ENCODE measurements at places on chromosomes 7 and 10.
A peak's percentile ranks its signal among the peaks of the same experiment; 100 is the strongest.

GRCh38 chr7:1368682-1369571 is 90.3 kb downstream of the MICALL2 start:
- DNase-seq, result no peak

- no peak for DNase-seq
Observed at GRCh38 chr7:44650772-44651171, 44.3 kb downstream of the OGDH start.

DNA sequence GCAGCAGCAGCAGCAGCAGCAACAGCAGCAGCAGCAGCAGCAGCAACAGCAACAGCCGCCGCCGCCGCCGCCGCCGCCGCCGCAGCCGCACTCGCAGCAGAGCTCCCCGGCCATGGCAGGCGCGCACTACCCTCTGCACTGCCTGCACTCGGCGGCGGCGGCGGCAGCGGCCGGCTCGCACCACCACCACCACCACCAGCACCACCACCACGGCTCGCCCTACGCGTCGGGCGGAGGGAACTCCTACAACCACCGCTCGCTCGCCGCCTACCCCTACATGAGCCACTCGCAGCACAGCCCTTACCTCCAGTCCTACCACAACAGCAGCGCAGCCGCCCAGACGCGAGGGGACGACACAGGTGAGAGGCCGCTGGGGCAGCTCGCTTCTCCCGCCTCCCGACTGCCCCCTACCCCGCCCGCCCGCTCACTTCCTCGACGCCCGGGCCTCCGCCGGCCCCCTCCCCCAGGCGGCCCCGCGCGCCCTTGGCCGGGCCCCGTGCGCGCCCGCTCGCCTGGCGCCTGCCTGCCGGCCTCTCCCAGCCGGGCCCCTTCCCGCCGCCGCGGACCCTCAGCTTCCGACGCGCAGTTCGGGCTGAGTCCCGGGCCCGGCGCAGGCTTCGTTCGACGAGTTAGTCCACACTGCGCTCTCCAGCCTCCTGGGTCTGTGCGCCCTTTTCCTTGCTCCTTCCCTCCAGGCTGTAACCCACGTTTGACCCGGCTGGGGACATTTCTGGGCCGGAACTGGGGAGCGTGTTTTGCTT is 882 bp downstream of the DLX6 start:
- no peak for DNase-seq

GRCh38 chr10:110529596-110530011 is 31.9 kb downstream of the DUSP5 start:
- no peak for DNase-seq

- no peak for DNase-seq
Observed at GRCh38 chr10:117175901-117176534, 21.3 kb upstream of the KCNK18 start.

GRCh38 chr7:81845744-81846241 is 75.9 kb upstream of the HGF start:
- no peak for DNase-seq

GRCh38 chr10:61903221-61903927 is 1.9 kb downstream of the ARID5B start:
- DNase-seq, result peak; percentile 44

GRCh38 chr10:13113544-13113943 is 13.6 kb downstream of the OPTN start:
- DNase-seq, result no peak

DNA sequence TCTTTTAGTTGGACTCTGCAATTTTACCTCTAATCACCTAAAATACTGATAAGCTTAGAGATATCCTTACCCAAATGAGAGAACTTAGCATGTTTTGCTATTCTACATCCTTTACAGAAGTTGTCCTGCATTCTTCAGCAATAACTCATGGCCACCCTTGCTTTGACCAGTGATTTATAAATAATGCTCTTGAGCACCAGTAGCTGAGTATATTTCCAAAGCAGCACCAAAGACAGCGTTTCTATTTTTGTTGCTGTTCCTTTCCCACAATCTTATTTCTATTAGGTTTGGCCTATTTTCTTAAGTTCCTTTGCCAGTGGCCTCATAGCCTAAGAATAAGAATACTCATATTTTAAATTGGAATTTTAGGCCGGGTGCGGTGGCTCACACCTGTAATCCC is 15.0 kb downstream of the ARPC1A start:
- DNase-seq, result no peak

- no peak for DNase-seq
Observed at GRCh38 chr7:107232568-107233090, 63.8 kb downstream of the HBP1 start.

- no peak for DNase-seq
Observed at GRCh38 chr7:112492186-112492585, 11.4 kb downstream of the LSMEM1 start.

DNA sequence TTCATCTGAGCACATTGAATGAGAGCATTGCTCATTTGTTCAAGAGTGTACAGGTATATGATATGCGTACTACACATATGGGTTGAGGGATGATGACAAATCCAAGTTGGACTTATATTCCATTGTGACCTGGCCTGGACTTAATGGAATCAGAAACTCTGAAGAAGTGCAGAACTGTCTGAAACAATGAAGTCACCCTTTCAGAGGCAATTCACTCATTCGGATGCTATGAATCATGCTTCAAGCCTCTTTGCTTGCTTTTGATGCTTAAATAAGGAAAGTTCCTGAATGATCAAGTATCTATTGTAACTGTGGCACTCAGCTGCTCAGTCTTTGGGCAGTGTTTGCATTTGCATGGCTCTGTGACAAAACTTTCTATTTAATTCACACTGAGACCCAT is 93.4 kb downstream of the ZNF365 start:
- DNase-seq, result no peak

DNA sequence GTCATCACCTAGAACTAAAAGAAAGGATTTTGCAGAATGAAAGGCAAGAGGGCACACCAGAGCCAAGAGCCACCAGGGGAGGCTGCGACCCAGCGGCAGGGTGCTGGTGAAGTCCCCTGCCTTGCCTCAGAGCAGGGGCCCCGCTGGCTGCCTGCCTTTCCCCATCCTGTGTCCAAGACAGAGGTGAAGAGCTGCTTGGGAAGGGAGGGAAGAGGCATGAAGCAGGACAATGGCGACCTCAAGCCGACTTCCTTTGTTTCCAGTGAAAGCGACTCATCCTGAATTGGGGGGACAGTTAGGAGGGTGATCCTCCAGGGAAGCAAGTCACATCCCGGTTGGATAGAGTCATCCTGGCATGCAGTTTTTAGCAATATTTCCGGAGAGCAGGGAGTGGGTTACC is 255.5 kb upstream of the YAE1 start:
- DNase-seq, result no peak

DNA sequence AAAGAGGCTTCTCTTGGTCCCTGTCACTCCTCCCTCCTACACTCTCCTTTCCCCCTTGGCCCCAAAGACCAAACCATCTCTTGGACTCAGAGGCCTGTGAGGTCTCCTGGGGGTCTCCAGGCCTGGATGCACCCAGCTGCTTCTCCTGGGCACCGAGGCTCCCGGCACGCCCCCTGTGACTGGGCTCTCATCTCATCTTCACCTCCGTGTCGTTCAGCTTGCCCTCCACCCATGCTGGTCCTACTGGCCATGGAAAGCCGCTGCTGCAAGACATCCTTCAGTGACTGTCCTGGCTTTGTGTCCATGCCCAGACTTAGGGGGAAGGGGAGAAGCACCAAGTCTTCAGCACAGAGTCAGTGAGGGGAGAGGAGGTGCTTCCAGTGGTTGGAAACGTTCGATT is 141.4 kb upstream of the RET start:
- no peak for DNase-seq

DNA sequence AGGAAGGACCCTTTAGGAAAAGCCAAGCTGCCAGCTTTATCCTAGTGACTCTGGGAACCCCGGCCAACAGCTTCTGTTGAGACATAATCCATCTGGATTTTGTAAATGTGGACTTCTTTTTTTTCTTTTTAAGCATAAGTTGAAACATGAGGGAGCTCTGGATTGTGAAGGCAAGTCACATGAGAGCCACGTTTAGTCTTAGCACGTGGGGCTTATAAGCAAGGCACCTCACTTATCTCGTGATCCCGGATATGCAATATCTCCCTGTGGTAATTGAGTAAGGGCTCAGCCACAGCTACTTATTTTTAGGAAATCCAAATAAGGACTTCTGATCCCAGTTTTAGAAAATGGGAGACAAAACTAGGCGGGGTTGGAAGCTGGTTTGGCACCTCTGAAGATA is 111.2 kb upstream of the PTN start:
- no peak for DNase-seq

DNA sequence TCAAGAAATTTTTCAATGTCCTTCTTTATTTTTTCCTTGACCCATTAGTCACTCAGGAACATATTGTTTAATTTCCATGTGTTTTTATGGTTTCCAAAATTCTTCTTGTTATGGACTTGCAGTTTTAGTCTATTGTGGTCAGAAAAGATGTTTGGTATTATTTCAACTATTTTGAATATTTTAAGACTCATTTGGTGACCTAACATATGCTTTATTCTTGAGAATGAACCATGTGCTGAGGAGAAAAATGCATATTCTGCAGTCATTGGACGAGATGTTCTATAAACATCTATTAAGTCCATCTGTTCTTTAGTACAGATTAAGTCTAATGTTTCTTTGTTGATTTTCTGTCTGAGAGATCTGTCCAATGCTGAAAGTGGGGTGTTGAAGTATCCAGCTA is 42.3 kb upstream of the MDFIC start:
- no peak for DNase-seq

GRCh38 chr7:126780993-126781392 is 471.7 kb downstream of the GRM8 start:
- DNase-seq, result no peak

DNA sequence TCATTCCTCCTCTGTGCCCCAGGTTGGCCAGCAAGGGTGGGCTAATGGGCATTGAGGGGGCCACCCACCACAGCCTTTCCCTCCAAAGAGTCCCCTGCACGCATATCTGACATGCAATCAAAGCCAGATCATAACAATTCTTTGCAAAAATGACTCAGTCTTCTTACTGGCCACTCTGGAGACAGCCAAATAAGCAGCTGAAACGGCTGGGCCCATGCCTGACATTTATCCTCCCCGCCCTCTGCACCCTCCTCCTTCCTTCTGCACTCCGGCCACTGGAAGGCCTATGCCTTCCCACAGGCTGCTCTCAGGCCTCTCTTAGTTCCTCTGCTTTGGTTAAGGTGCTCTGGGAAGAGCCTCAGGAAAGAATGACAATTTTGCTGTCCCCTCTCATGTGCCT is 29.2 kb upstream of the NPFFR1 start:
- no peak for DNase-seq

- DNase-seq, result no peak
Observed at GRCh38 chr10:91046869-91047268, 126.0 kb upstream of the ANKRD1 start.

DNA sequence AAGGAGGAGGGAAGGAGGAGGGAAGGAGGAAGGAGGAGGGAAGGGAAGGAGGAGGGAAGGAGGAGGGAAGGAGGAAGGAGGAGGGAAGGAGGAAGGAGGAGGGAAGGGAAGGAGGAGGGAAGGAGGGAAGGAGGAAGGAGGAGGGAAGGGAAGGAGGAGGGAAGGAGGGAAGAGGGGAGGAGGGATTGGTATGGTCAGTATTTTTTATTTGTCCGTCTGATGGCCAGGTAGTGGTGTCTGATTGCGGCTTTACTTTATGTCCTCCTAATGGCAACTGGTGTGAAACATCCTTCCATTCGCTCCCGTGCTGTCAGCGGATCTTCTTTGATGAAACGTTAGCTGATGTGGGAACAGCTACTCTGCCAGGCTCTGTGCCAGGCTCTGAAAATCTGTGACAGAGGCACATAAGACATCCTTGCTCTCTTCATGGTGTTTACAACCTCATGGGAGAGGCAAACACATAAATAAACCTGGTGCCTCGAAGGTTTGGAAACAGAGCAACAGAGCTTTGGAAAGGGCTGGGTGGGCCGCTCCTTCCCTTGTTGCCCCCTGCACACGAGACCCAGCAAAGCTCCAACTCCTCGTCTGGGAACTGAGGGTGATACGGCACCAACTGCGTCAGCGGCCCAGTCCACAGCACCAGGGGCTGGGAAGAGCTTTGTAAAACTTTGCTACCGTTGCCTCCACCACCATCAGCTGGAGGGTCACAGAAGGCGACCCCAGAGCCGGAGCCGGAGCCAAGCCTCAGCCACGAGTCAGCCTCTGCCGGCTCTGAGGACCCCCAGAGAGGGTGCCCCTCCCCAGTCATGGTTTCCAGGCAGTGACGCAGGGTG is 40.3 kb downstream of the PDGFA start:
- DNase-seq, result no peak

DNA sequence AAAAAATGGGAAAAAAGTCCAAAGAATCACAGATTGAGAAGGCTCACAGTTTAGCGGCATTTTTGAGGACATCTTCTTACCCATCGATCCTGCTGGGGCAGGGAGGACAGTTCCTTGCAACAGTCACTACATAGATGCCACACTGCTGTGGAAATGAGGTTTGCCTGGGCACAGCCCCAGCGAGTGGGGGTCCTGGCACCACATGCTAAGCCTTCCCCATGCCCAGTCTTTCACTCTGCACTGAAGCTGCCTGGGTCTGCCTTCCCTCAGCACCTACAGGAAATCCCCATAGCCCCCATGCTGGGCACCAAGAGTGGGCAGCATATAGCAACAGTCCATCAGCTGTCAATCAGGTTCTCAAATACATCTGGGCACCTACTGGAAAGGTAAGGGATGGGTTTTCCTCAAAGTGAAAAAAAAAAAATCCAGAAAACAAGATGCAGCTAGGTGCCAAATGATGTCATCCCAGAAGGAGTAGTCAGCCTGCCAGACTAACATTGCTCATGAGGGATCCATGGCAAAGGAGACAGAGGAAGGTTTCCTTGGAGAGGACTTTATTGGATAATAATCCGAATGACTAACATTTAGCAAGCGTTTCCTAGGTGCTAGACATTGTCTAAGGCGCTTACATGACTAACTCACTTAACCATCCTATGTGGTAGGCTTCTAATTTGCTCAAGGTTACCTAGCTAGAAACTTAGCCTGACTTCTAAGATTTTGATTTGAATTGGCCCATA is 125.7 kb upstream of the CXCL12 start:
- no peak for DNase-seq

GRCh38 chr10:12790270-12790669 is 211.2 kb downstream of the CCDC3 start:
- DNase-seq, result no peak

GRCh38 chr7:6315746-6316145 is 43.3 kb upstream of the CYTH3 start:
- no peak for DNase-seq

DNA sequence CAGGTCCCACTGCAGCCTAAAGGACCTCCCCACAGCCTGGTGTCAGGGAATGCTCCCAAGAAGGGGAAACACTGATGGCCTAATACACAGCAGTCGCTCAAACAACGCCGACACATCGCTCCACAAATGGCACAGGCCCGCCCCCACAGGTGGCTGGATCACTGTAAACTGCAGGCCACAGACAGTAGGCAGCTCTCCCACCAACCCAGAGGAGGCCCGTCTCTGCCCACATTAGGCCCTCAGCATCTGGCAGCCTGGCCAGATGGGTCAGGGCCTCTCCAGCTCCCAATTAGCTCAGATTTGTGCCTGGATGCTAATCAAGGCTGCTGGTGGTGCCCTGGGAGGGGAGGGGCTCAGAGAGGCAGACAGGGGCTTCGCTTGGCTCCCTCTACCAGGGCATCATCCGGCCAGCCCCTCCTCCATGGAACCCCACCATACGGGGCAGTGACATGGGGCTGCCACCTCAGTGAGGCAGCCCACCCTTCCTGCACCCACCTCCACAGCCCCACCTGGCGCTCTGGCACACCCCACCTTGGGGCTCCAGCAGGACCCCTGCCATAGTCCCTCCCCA is 42.7 kb downstream of the CAMK2B start:
- peak; percentile 35 for DNase-seq

Data from breast epithelium (tissue), 4 donors.